ENCODE measurements at places on chromosomes 11 and 22.
A peak's percentile ranks its signal among the peaks of the same experiment; 100 is the strongest.

DNA sequence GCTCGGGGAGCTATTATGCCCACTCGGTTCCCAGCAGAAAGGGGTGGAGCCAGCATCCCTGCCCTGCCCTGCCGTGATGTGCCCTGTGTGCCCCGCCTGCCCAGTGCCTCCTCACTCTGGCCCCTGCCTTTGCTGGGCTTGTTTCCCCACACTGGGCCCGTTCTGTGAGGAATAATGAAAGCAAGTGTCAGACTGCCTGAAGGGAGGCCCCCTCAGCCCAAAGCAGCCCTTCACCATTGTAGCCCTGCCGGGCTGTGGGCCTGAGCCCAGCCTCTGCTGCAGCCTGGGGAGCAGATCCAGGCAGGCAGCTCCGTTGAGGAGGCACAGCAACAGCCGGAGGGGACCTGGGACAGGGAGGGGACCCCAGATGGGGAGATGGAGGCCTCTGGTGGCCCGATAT is 20.2 kb upstream of the NEFH start:
- DNase-seq: no peak

- peak; percentile 21 for DNase-seq
These were observed 38.1 kb downstream of the DIXDC1 start for GRCh38 chr11:111975076-111975806.

GRCh38 chr11:30774496-30775232 is 188.5 kb upstream of the MPPED2 start:
- DNase-seq: no peak

- DNase-seq: no peak
These were observed 47.9 kb upstream of the TH start for GRCh38 chr11:2219318-2220017.

DNA sequence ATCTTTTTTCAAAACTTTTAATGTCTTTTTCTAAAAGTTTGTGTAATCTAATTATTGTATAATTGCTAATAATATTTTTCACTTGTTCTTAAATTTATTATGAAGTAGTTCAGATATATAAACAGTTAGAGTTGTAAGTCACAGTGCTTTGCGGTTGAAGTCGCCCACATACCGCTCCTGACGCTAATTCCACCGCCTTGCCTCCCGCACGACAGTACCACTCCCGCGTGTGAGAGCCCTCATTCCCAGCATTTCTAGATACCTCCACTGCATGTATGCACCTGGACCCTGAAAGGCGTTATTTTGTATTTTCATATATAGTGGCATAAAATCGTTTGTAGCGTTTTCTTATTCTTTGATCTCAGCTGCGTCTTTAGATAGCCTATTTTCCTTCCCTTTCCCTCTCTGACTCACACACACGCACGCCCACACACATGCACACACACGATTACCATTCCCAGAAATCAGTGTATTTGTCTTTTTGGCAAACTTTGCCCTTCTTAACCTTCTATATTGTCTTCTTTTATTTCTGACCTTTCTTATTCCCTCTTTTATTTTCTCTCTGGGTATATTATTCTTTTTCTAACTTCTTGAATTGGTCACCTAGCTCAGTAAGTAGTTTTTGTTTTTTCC is 56.4 kb upstream of the PITPNB start:
- no peak for DNase-seq

DNA sequence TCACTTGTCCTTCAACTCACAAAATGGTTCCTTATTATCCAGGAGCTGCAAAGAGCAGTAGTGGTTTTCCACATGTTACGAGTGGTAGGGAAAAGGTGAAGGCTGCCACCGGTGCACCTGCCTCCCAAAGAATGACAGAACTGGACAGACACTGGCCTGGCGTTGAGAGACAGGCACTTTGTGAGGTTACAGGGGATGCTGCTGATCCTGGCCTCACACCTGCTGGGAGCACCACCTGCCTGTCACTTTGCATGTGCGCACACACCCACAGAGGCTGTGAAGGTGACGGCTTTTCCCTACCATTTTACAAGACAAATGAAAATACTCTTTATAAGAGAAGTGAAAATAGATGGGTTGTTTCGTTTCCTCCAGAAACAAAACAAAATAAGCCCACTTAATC is 175.3 kb upstream of the B3GAT1 start:
- no peak for DNase-seq
